NCI-H2081 treated with DMSO at 0.1 percent for 48 hours (cell line): ENCODE measurements at places on chromosomes 13 and 19.

GRCh38 chr19:54430306-54431254 is 15.3 kb downstream of the TTYH1 start:
- DNase-seq: no peak

- no peak for DNase-seq
Measured at GRCh38 chr19:29467824-29468401, 57.9 kb upstream of the VSTM2B start.

DNA sequence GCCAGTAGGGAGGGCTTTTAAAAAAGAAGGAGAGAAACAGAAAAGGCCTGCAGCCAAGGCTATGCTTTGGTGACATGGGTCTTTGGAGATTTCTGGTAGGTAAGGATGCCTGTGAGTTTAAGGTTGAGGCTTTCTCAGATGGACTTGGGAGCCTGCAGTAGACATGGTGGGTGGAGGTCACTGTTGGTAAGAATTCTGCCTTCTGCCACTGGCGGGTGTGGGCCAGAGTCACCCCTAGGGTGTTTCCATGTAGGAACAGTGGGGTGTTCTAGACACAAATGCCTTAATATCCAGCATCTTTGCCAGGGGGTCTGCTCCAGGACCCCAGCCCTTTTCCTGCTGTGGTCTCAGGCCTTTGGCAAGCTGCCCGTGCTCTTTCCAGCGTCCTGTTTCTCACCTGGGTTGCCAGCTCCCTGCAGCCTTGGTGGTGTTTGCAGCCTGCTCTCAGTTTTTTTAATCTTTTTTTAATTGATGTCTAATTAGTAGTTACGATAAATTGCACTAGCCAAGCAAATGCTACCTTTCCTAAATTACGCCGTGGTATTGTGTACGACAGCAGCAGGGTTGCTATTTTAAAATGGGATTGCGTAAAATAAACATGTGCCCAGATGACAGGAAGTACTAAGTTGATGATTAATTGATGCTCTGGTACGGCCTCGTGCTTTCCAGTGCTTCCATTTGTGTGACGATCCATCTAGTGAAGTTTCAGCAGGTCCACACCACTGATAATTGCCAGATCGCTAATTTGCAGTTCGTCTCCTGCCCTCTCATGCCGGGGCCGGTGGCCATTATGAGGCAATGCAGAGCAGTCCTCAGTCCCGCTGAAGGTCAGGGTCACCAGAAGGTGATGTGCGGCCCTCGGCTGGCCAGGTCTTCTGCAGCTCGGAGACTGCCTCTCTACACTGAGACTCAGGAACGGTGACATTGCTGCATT is 35.3 kb upstream of the NPAS1 start:
- peak; percentile 71 for DNase-seq

GRCh38 chr19:48705431-48705830 is 9.7 kb downstream of the FUT2 start:
- no peak for DNase-seq

DNA sequence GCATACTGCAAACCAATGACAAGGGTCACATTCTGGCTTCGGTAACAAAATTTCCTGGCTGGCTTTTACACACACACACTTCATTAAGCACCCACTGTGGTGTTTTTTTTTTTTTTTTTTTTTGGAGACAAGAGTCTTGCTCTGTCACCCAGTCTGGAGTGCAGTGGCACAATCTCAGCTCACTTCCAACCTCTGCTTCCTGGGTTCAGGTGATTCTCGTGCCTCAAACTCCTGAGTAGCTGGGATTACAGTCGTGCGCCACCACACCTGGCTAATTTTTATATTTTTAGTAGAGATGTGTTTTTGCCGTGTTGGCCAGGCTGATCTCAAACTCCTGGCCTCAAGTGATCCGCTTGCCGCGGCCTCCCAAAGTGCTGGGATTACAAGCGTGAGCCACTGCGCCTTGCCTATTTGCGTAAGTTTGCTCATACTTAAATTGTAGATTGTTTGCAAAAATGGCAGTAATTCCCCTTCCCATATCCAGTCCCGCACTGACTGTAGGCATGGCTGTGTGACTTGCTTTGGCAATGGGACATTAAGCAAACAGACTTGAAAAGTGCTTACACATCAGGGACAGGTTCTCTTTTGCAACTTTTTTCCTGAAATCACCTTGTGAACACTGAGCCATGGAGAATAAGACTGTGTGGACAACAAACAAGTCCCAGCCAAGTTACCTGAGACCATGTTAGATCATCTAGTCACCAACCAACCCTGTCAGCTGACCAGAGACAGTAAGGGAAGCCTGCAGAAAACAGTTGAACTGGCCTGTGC is 42.1 kb upstream of the EBPL start:
- no peak for DNase-seq

DNA sequence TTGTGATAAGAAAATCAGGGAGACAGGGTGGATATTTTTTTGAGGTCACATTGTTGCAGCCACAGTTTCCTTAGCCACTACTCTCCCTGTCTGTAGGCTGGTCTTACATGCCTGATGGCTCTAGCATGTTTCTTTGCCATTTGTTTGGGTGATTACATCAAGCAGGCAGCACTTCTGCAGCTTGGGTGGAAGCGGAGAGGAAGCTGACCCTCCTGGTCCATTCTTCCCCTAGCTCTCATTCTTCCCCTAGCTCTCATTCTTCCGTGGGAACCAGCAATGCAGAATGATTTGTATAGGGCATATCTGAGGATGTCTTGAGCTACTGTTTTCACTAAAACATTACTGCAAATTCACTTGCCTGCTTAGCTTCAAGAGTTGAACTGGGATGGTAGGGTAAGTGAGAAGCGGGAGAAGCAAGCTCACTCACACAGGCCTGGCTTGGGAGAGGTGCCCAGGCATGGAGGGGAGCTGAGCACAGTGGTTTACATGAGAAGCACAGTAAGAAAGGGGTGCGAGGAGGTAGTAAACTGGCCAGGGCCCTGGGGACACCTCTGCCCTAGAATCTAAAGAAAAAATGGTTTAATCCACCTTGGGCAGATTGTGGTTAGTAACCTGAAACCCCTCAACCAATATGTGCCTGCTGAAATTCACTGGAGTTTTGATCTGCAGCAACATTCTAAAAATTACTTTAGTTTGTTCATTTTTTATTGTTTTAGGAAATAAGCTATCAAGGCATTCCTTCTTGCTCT is 538.9 kb downstream of the RFC3 start:
- no peak for DNase-seq

GRCh38 chr19:2240881-2241760 is 4.5 kb downstream of the SF3A2 start:
- no peak for DNase-seq

- DNase-seq: no peak
Measured at GRCh38 chr13:113623491-113624234, 34.3 kb downstream of the ATP4B start.

DNA sequence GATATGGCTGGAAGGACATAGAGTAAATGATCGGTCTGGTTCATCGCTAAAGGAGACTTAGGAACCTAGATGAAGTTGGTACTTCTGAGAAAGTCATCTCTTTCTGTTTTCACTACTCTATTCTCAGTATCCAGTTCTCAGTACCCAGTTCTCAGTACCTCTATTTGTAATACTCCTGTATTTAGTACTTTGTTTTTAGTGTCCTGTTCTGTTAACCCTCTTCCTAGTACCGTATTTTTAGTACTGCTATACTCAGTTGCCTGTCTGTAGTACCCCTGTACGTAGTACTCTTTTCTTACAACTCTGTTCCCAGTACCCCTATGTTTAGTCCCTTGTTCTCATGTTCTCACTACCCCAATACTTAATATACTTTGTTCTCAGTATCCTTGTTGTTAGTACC is 1.2 kb downstream of the RFXAP start:
- no peak for DNase-seq

- no peak for DNase-seq
Measured at GRCh38 chr19:34428549-34429285, 536 bp downstream of the UBA2 start.

DNA sequence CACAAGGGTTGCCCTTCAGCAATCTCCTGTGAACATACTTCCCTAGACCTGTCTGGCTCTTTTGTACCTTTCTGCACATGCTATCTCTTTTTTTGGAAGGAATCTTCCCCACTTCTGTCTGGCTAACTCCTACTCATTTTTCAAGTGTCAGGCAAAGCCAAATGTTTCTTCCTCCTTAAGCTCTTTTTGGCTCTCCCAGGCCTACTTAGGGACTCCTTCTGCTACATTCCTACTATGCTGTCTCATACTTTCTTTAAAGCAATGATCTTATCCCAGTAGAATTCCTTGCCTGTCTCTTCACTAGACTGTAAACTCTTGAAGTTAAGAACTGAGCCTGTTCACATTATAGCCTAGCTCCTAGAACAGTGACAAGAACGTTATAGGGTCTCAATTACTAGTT is 114.9 kb upstream of the WASF3 start:
- DNase-seq: no peak

GRCh38 chr19:42313096-42313839 is at the start of gene TMEM145:
TSS of gene TMEM145 (plus strand) at chr19:42313309. CDS start at chr19:42313377, 68 bp downstream.
- DNase-seq: no peak

GRCh38 chr13:41179593-41180250 is 14.6 kb downstream of the KBTBD7 start:
- no peak for DNase-seq

GRCh38 chr19:19402656-19403372 is 2.7 kb upstream of the GATAD2A start:
- no peak for DNase-seq

DNA sequence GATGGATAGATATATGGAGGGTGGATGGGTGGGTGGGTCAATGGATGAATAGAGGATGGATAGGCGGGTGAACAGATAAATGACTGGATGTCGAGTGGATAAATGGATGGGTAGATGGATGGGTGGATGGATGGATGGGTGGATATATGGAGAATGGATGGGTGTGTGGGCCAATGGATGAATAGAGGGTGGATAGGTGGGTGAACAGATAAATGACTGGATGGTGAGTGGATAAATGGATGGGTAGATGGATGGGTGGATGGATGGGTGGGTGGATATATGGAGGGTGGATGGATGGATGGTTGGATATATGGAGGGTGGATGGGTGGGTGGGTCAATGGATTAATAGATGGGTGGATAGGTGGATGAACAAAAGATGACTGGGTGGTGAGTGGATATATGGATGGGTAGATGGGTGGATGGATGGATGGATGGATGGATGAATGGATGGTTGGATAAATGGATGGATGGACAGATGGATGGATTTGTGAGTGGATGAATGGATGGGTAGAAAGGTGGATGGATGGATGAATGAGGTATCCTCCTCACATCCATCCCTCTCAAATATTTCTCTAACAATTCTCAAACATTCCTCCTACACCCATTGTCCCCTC is 21.0 kb downstream of the AXL start:
- DNase-seq: no peak

- DNase-seq: no peak
Measured at GRCh38 chr19:50328224-50328872, 829 bp downstream of the KCNC3 start.

DNA sequence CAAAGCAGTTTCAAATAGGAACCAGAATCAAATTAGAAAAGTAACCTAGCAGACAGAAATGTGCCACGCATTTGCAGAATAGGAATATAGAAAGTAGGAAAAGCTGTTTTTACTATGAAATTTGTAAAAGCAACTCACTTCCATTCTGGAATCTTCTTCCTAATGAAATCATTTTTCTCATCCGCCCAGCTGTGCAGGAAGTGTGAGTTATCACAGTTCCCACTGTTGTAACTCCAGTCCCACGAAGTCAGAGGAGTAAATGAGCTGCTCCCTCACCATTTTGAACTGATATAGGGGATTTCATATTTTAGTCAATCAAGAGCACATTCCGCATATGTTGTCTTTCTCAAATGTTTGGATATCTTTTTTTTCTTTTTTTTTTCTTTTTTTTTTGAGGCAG is 230.8 kb downstream of the TBC1D4 start:
- DNase-seq: no peak

- DNase-seq: no peak
Measured at GRCh38 chr19:30111021-30111855, 169.2 kb downstream of the URI1 start.

DNA sequence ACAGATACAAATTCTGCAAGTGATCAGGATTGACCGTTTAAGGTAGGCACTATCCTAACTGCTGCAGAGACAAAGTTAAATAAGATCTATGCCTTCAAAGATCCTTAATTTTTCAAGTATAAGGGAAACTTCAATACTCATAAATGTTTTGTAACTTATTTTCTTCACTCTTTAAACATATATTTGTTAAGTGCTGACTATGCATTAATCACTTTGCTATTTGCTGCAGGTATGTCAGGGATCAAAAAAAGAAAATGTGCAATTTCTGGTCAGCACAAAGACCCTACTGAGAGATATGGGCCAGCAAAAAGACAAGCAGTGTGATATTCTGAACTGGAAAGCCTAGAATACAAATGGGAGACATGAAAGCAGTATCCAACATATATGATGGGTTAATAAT is 756.1 kb upstream of the PCDH9 start:
- DNase-seq: no peak

DNA sequence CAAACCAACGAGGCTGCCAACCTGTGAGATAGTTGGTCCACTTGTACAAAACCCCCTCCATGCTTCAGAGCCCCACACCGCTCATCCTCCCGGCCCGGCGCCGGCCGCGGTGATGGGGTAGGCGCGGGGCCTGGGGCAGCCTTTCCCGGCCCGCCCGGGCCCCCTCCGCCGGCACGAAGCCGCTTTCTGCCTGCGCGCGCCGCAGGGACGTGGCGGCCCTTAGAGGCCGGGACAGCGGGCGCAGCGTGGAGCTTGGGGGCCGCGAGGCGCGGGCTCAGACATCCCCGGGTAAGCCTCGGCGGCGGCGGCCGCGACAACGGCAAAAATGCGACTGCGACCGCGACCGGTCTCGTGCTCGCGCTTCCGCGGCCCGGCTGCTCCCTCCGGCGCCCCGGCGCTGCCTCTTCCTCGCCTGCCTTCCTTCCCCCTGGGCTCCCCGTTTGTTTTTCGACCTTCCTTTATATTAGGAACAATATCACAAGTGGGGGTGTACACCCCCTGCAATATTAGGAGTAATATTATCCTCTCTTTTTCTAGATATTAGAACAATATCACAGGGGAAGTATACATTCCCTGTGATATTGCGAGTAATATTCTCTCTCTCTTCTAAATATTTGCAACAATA is 53.9 kb upstream of the CEACAM21 start:
- DNase-seq: no peak

DNA sequence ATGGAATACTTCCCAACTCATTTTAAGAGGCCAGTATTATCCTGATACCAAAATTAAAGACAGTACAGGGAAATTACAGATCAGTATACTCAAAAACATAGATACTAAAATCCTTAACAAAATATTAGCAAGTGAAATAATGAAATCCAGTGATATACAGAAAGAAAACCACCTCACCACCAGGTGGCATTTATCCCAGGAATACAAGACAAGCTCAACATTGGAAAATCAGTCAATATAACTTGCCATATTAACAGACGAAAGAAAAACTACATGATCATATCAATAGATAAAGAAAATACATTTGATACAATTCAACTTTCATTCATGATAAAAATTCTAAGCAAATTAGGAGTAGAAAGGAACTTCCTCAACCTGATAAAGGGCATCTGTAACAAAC is 6.7 kb upstream of the GNA15 start:
- no peak for DNase-seq

- no peak for DNase-seq
Measured at GRCh38 chr19:32930567-32930966, 41.2 kb downstream of the CEP89 start.

- DNase-seq: no peak
Measured at GRCh38 chr19:56174550-56174949, 1.3 kb upstream of the GALP start.
